ENCODE measurements at places on chromosomes 12 and 14. TPM values are rescaled to one million over a fixed set of nuclear protein-coding genes. Genes with fewer than 3 reads are reported as not detected.
A peak's percentile ranks its signal among the peaks of the same experiment; 100 is the strongest.

DNA sequence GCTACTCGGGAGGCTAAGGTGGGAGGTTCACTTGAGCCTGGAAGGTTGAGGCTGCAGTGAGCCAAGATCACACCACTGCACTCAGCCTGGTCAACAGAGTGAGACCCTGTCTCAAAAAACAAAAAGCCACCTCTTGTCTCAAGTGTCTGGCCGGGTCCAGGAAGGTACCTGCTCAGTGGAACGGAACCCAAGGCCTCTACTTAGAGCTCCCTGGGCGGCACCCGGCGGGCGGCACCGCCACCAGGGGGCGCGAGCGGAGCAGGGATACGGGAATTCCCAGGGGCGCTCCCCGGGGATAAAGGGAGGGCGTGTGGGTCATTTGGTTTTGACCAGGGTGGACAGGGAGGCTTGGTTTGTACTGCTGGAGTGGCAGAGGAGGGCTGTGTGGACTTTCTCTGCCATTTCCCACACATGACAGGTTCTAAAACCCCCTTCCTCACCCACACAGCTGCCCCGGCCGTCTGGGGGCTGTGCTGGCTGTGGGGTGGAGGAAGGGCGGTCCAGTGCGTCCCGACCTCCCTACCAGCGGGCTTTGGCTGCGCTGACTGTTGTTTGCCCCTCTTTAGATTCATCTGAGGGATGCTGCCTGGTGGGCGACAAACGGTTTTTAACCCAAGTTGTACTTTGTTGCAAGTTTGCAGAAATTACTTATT is 91.4 kb downstream of the SETD3 start:
- peak; percentile 92 for DNase-seq

CCNB1IP1 gene
- 93.7 TPM for total RNA-seq

DNA sequence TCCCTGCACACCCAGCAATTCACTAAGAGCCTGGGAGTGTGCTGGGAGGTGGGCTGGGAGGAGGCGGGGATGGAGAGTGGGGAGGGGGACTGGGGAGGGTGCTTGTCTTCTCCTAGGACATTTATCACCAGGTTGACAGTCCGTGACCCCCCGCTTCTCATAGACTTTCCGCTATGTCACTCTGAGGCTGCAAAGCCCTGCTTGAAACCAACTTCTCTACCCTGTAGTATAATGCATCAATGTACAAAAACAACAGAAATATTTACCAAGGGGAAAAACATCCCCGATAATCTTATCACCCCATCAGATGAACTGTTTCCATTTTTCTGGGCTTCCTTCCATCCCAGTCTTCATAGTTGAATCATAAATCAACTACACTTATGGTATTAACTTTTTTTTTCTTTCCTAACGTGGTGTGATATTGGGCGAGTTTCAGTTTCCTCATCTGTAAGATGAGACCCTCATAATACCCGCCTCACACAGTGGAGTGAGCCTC is 28.6 kb upstream of the BATF start:
- no peak for DNase-seq

DNA sequence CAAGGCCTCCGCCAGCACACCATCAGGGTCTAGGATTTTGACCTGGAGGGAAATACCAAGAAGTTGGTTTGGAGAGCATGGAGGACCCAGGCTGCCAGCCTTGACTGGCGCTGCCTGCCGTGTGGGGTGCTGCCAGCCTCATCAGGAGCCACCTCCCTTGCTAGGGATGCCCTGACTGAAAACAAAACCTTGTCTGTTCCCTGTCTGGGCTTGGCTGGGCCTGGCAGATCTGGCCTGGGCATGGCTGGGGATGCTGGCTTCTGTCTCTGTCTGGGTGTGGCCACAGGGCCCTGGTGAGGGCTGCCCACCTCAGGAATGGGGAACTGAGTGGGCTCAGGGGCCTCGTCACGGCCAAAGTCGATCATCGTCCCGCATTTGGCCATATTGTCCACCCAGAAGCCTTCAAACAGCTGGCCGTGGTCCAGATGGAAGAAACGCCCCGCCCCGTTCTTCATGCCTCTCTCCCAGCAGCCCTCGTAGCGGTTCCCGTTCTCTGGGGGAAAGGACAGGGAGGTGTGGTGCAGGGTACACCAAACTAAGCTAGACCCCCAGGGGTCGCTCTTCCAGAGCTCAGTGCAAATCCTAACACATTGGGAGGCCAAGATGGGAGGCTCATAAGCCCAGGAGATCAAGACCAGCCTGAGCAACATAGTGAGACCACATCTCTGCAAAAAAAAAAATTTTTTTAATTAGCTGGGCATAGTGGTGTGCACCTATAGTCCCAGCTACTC is 16.5 kb downstream of the MORN3 start:
- no peak for DNase-seq

GRCh38 chr14:51006324-51006723 is 62.0 kb upstream of the PYGL start:
- no peak for DNase-seq

DNA sequence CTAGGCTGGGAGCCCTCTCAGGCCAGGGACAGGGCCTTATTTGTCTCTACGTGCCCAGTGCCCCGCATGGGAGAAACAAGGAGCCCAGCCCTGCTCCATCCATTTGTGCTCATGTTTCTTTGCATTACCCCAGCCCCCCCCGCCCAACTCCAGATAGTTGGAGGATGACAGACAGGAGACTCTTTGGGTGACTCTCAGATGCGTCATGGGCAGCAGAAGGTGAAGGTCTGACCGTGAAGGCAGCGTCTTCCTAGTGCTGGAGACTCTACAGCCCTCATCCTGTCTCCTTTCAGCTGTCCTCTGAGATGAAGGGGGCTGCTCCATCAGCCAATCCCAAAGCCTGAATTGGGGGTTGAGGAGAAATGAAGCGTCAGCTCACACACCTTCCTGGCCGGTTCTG is 283 bp upstream of the PSMB11 start:
- DNase-seq, result no peak

GRCh38 chr14:30748343-30748742 is 126.0 kb upstream of the COCH start:
- no peak for DNase-seq

- no peak for DNase-seq
Measured at GRCh38 chr14:92340931-92341330, 18.0 kb downstream of the SLC24A4 start.

DICER1 gene
- total RNA-seq, result 73.9 TPM

TAS2R20 gene
- total RNA-seq, result 5.9 TPM

Data from endodermal cell (in vitro differentiated cells).